ENCODE measurements at places on chromosomes 12 and 14.

DNA sequence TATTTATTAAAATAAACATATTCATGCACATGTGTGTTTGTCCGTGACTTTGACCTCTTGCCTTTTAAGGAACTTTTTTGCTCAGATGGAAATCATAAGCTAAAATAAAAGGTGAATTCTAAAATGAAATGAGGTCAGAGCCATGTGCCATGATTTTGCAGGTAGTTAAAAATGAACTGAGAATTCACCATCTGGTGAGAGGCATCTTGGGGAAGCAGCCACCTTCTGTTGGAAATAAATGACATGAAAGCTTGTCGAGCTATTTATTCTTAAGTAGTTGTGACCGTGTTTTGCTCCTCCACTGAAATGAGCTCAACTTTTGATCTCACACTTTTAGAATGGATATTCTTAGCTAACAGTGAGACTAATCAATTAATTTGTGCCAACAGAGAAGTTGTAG, 56.8 kb upstream of the CNOT2 start:
- no peak for DNase-seq

DNA sequence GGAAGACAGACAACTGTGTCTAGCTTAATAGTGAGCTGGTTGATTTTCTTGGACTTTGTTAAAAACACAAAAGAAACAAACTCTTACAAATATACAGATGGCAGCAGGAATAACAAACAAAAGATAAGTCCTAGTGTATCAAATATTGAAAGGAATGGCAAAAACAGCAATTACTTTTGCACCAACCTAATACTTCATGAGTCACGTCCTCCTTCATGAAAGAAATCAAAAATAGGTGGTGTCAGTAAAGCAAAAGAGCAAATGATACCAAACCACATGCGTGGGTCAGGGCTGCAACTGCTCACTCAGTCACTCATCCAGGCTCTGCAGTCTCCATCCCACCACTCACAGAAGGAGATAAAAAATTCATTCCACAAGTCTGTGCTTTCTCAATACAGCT, 11.8 kb downstream of the ATG14 start:
- no peak for DNase-seq

DNA sequence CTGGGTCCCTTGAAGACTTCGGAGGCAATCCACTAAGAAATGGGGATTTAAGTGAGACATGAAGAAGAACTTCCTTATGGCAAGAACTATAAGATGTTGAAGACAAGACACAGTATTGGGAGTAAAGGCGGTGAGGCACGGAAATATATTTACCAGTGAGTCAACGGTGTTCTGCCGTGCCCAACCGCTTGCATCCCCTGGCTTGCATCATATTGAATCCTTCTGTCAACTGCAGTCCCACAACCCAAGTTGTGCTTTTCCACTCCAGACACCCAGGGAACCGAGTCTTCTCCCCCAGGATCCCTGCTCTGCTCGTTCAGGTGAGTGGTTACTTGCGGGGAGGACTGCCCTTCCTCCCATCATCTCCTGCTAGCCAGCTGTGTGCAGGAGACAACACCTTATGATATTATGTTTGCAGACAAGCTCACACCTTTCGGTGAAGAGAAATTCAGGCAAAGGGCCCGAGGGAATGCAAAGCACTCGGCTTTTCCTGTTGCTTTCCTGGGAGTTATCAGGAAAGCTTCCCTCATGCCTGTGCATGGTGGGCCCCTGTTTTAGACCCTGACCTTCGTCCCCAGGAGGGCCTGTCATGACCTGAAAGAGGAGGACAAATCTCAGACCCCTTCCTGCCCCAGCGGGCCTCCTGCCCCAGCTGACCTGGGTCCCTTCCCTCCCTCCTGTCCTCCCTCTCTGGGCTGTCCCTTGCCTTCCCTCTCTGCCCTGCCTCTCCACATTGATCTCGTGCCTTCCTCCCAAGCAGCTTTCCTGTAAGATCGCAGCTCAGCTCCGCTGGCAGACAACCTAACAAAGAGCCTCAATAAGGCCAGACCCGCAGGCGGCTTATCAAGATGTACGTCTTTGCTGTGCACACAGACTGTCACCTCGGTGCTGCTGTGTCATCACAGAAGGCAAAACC, 4.3 kb upstream of the LRTM2 start:
- no peak for DNase-seq

DNA sequence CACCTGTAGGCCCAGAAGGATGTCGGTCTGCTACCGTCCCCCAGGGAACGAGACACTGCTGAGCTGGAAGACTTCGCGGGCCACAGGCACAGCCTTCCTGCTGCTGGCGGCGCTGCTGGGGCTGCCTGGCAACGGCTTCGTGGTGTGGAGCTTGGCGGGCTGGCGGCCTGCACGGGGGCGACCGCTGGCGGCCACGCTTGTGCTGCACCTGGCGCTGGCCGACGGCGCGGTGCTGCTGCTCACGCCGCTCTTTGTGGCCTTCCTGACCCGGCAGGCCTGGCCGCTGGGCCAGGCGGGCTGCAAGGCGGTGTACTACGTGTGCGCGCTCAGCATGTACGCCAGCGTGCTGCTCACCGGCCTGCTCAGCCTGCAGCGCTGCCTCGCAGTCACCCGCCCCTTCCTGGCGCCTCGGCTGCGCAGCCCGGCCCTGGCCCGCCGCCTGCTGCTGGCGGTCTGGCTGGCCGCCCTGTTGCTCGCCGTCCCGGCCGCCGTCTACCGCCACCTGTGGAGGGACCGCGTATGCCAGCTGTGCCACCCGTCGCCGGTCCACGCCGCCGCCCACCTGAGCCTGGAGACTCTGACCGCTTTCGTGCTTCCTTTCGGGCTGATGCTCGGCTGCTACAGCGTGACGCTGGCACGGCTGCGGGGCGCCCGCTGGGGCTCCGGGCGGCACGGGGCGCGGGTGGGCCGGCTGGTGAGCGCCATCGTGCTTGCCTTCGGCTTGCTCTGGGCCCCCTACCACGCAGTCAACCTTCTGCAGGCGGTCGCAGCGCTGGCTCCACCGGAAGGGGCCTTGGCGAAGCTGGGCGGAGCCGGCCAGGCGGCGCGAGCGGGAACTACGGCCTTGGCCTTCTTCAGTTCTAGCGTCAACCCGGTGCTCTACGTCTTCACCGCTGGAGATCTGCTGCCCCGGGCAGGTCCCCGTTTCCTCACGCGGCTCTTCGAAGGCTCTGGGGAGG, at the start of gene LTB4R:
Gene LTB4R, plus strand, starts transcription at position 857 of the 959 bp plus-strand sequence. CDS start 4,150 bp downstream, outside the sequence.
- DNase-seq, result peak; percentile 59

DNA sequence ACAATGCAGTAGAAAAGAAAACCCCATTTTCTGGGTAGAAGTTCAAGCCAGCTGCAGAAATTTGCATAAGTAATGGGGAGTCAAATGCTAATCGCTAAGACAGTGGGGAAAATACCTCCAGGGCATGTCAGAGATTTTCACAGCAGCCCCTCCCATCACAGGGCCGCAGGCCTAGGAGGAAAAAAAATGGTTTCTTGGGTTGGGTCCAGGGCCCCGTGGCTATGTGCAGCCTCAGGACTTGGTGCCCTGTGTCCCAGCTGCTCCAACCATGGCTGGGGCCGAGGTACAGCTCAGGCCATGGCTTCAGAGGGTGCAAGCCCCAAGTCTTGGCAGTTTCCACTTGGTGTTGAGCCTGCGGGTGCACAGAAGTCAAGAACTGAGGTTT, 14.6 kb downstream of the OR10P1 start:
- no peak for DNase-seq

DNA sequence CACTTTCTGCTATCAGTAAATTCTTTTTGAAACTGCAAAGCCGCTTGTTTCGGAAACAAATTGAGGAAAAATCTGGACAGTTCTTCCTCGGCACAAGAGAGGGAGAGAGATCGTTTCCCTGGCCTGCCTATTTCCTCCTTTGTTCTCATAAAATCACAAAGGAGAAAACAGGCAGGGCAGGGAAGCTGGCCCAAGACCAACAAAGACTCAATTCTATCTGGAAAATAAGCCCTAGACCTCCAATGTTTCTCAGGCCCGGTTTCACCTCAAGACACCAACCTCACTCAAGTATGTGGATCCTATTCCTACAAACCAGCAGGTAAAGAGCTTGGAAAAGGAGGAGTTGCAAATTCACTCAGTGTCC, 19.5 kb downstream of the DICER1 start:
- no peak for DNase-seq
